Substantia nigra (tissue), 51 donors: ENCODE measurements at places on chromosomes 1 and 21.

DNA sequence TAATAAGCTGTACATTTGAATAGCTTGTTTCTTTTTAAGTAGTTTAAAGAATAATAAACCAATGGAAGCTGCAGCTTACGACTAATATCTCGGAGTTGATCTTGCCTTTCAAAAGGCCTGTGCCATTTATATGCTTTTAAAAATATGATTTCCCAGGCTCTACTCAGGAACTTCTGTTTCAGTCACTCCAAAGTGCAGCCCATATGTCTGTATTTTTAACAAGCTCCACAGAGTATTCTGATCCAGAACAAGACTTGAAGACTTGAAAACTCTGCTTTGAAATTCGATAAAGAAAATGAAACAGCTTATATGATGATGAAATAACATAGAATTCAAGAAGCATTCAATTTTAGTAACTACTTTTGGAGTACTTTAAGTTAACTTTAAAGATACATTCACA, 79.1 kb upstream of the PLPPR4 start:
- no peak for DNase-seq

- no peak for DNase-seq
These were observed 104.8 kb upstream of the GRIK1 start for GRCh38 chr21:30044447-30045064.

- DNase-seq, result no peak
These were observed 44.0 kb downstream of the NRIP1 start for GRCh38 chr21:15020797-15021196.

- no peak for DNase-seq
These were observed 1.8 kb downstream of the ACTA1 start for GRCh38 chr1:229432116-229432461.

- no peak for DNase-seq
These were observed 81.1 kb downstream of the PEX14 start for GRCh38 chr1:10555635-10556429.

GRCh38 chr1:239993366-239993765, 98.3 kb upstream of the FMN2 start:
- no peak for DNase-seq

- no peak for DNase-seq
These were observed 429.4 kb upstream of the TMPRSS15 start for GRCh38 chr21:18832950-18833349.

DNA sequence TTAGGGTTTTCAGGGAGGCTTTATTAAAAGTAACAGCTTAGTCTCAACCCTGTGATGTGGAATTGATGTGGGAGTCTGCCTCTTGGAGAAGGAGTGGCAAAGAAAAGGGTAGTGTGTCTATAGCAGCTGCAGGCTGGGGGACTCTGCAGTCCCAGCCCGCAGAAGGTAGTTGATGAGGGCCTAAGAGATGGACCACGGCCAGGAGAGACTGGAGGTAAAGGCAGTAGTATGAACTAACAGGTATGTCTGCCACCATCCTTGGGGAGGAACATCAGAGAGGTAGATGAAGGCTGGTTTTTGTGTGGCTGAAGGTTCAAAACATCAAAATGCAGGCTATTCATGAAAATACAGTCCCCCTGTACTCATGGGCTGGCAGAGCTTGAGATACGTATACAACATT, 112.1 kb downstream of the KCTD3 start:
- DNase-seq, result no peak

GRCh38 chr1:93004566-93005251, 43.4 kb upstream of the DIPK1A start:
- no peak for DNase-seq

GRCh38 chr1:48356901-48357300, 115.1 kb downstream of the SPATA6 start:
- no peak for DNase-seq

DNA sequence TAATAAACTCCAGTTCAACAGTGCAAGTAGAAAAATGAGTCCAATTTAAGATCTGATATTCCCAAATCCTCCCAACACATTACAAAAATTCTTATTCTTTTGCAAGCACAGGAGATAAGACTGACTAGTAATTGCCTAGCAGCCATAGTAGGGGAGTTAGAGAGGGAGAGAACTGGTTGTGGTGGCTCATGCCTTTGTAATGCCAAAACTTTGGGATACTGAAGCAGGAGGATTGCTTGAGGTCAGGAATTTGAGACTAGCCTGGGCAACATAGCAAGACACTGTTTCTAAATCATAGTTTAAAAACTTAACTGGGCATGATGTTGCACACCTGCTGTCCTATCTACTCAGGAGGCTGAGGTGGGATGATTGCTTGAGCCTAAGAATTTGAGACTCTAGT, 26.7 kb upstream of the PAPPA2 start:
- DNase-seq, result no peak

DNA sequence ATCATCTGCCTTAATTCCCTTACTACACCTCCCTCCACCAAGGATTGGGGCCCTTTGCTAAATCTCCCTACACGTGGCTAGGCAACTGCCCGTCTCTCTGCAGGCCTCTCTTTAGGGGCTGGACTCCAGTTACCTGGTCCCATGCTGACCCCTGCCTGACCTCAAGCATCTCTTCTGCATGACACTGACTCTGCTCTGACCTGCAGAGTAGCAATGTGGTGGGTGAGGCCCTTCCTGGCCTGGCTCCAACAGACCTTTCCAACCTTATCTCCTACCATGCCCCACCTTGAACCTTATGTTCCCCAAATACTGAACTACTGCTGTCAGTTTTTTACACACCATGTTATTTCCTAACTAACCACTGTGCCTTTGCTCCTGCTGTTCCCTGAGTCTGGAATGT, 45.9 kb upstream of the EPS15 start:
- DNase-seq, result no peak

- no peak for DNase-seq
These were observed 55.7 kb downstream of the RGS5 start for GRCh38 chr1:163147019-163147418.

DNA sequence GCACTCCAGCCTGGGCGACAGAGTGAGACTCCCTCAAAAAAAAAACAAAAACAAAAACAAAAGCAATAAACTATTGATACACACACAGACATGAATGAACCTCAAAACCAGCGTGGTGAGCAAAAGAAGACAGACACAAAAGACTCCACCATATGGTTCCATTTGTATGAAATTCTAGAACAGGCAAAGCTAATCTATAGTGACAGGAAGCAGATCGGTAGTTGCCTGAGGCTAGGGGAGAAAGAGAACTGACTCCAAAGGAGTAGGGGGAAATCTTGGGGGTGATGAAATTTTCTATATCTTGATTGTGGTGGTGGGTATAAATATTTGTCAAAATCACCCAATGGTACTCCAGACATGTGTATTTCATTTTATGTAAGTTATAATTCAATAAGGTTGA, 20.9 kb downstream of the LACTBL1 start:
- DNase-seq, result no peak

- no peak for DNase-seq
These were observed 6.5 kb downstream of the ACTRT2 start for GRCh38 chr1:3027611-3028371.

DNA sequence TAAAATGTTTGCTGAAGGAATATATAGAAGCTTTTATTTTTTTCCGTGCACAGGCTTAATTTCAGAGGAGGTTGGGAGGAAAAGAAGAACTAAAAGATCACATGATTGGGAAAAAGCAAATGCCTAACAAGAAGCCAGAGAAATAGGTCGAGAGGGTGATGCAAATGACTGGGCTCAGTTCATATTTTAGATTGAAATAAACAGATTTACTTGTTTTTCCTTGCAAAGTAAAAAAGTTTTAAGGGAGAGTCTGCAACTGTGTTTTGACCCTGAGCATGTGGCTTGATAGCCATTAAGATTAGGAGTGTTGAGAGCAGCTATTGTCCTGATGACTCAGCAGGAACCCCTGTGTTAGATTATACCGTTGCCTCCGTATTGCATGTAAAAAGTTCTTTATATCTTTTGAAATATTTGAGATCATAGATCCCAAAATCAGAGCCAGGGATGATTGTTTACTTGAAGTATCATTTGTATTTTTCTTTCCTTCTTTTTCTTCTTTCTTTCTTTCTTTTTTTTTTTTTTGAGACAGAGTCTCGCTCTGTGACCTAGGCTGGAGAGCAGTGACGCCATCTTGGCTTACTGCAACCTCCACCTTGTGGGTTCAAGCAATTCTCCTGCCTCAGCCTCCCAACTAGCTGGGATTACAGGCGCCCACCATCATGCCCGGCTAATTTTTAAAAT, 20.2 kb downstream of the CLIC4 start:
- DNase-seq, result no peak

GRCh38 chr1:62294261-62294660, 25.0 kb downstream of the KANK4 start:
- DNase-seq, result no peak

- DNase-seq, result no peak
These were observed 70.9 kb downstream of the APP start for GRCh38 chr21:26099610-26100219.

GRCh38 chr1:114135786-114136185, 17.9 kb downstream of the SYT6 start:
- DNase-seq, result no peak

DNA sequence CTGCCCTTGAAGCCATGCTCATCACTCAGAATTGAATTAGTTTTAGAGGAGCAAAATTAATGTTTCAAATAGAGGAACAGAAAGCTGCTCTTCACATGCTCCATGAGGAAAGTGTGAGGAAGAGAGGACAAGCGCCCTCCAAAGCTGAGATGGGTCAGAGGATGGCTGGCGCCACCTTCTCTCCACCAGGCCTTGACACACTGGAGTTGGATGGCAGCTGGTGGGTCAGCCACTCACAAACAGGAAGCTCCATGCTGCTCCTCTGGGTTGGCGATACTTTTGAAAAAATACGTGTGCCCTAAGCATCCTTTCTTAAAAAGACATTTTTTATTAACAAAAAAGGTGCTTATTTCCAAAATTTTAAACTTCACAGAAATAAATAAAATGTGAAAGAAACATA, 3.1 kb upstream of the CD2 start:
- no peak for DNase-seq

DNA sequence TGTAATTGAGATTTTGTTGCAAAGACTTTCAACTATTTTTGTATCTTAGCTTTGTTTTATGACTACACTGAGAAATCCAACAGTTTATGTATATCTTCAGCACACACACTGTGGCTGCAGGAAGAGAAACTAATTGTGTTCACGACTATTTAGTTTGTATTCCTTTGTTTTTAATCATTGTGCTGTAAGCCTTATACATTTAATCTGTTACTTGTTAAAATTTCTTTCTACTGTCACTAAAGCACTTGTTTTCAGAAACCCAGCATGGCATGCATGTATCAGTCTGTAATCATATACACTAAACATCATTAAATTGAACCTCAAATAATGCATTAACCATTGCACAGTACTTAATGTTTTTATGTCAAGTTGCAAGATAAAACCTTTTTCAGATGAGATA, 656 bp downstream of the ANGPTL1 start:
- no peak for DNase-seq

- no peak for DNase-seq
These were observed 92.0 kb downstream of the MTR start for GRCh38 chr1:236887081-236887480.

GRCh38 chr1:9848022-9848421, 24.3 kb upstream of the CLSTN1 start:
- DNase-seq, result no peak

DNA sequence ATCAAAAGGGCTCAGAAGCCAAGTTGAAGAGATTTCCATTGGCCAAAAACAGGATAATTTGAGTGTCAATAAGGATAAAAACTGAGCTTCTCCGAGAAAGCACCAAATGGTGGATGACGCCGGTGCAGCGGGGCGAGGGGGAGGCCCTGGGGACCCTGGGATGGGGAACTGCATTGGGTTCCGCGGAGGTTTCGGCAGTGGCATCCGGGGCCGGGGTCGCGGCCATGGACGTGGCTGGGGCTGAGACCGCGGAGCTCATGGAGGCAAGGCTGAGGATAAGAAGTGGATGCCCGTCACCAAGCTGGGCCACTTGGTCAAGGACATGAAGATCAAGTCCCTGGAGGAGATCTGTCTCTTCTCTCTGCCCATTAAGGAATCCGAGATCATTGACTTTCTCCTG, 97.2 kb downstream of the DMRTA2 start:
- DNase-seq, result no peak

GRCh38 chr21:44865561-44866280, 7.8 kb downstream of the PTTG1IP start:
- no peak for DNase-seq

DNA sequence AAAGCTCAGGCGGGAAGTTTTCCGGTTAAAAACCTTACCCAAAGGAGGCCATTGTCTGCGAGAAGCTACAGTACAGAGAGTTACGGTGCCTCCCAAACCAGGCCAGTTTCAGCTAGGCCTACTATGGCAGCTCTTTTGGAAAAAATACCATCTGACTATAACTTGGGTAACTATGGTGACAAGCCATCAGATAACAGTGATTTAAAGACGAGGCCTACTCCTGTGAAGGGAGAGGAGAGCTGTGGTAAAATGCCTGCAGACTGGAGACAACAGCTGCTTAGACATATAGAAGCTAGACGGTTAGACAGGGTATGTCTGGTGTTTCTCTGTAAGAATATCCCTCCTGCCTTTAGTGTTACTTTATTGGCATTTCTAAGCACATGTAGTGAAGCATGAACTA, 165.9 kb downstream of the LRRC40 start:
- DNase-seq, result no peak

GRCh38 chr1:5404412-5405203, 587.6 kb downstream of the NPHP4 start:
- DNase-seq, result no peak

- no peak for DNase-seq
These were observed 164.2 kb upstream of the COL6A1 start for GRCh38 chr21:45817345-45817744.
